ENCODE measurements at places on chromosomes 2 and 18. TPM values are rescaled to one million over a fixed set of nuclear protein-coding genes. Genes with fewer than 3 reads are reported as not detected.

GRCh38 chr18:74459889-74460288 lies 2.8 kb upstream of the DIPK1C start:
- H3K4me1 ChIP-seq = no peaks in the 10 kb centered on the region
- no peak for ATAC-seq
- H3K4me3 ChIP-seq = no peak overlapping the region
- no peaks in the 10 kb centered on the region for H3K36me3 ChIP-seq

- no peaks in the 10 kb centered on the region for H3K4me1 ChIP-seq
- no peak for ATAC-seq
- H3K4me3 ChIP-seq = no peak overlapping the region
Observed at GRCh38 chr2:234994438-234995321, 42.9 kb downstream of the SH3BP4 start.

Gene CD207
- not detected for total RNA-seq

Gene HJURP
- total RNA-seq = 147 TPM

DNA sequence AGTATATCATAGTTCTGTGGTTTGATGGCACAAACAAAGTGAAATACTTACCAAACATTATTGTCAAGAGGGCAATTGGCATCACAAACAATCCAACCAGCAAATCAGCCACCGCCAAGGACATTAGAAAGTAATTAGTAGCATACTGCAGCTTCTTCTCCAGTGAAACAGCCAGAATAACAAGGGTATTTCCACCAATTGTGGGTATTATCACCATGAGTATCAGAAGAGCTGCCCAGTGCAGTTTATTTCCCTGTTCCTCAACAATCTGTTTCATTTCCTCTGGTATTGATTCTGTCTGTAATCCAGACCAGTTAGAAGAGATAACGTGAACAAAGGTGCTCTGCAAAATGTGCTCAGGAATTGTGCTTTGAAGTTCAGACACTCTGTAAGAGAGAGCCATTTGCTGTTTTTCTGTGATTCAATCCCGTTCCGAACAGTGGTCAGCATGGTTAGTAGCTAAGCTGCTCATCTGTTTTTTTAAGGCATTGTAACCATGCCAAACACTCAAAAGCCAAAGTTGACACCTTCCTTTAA lies 1.4 kb downstream of the HTR2B start:
- H3K4me1 ChIP-seq = peaks cover 14% of the 10 kb centered on the region
- peak overlapping the region; percentile 6 for H3K27ac ChIP-seq
- ATAC-seq = no peak
- H3K27me3 ChIP-seq = no peaks in the 10 kb centered on the region
- H3K4me3 ChIP-seq = no peak overlapping the region
- peaks cover 19% of the 10 kb centered on the region for H3K36me3 ChIP-seq

GRCh38 chr18:25661831-25662230 lies 309.9 kb upstream of the ZNF521 start:
- no peak overlapping the region for H3K27ac ChIP-seq
- H3K27me3 ChIP-seq = no peaks in the 10 kb centered on the region
- no peak for ATAC-seq
- H3K4me3 ChIP-seq = no peak overlapping the region
- no peaks in the 10 kb centered on the region for H3K4me1 ChIP-seq

- peaks cover 5% of the 10 kb centered on the region for H3K4me1 ChIP-seq
- H3K36me3 ChIP-seq = peaks cover 44% of the 10 kb centered on the region
- ATAC-seq = no peak
- H3K27me3 ChIP-seq = no peaks in the 10 kb centered on the region
- H3K4me3 ChIP-seq = peak overlapping the region; percentile 98
- H3K27ac ChIP-seq = peak overlapping the region; percentile 93
Observed at GRCh38 chr2:134917360-134917865, 1.2 kb upstream of the CCNT2 start.

GRCh38 chr2:3282056-3282998 lies 95.3 kb downstream of the EIPR1 start:
- peaks cover 9% of the 10 kb centered on the region for H3K4me1 ChIP-seq
- ATAC-seq = no peak
- H3K27me3 ChIP-seq = no peaks in the 10 kb centered on the region

GRCh38 chr2:230863031-230863430 lies 1.7 kb upstream of the ITM2C start:
- H3K27me3 ChIP-seq = peaks cover 7% of the 10 kb centered on the region
- no peak overlapping the region for H3K27ac ChIP-seq
- H3K4me3 ChIP-seq = peak overlapping the region; percentile 73
- H3K36me3 ChIP-seq = no peaks in the 10 kb centered on the region
- ATAC-seq = no peak

- H3K27me3 ChIP-seq = no peaks in the 10 kb centered on the region
- H3K4me3 ChIP-seq = no peak overlapping the region
- H3K36me3 ChIP-seq = no peaks in the 10 kb centered on the region
- no peaks in the 10 kb centered on the region for H3K4me1 ChIP-seq
- no peak for ATAC-seq
Observed at GRCh38 chr2:30355306-30355705, 91.7 kb upstream of the LCLAT1 start.

GRCh38 chr2:158539176-158540005 lies 82.6 kb downstream of the PKP4 start:
- no peak overlapping the region for H3K4me3 ChIP-seq
- peaks cover 20% of the 10 kb centered on the region for H3K36me3 ChIP-seq
- H3K27me3 ChIP-seq = no peaks in the 10 kb centered on the region
- ATAC-seq = no peak
- peaks cover 8% of the 10 kb centered on the region for H3K4me1 ChIP-seq
- no peak overlapping the region for H3K27ac ChIP-seq

DNA sequence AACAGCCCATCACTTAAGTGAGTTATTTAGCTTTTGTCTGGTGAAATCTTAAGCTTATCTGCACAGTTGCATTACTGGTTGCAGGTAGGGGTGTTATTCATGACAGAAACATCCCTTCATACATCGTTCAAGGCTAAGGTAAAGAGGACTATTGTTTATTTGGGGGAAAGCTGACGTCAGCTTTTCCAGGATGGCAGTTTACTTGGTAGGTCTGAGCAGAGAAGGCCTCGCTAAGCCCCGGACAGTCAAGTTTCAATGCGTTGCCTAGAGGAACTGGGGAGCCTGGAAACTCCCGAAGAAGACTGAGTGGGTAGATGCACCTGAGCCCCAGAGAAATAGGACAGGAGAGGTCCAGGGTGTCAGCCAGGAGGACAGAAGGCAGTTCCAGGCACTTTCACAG lies 2.2 kb downstream of the RNU4ATAC start:
- H3K4me3 ChIP-seq = peak overlapping the region; percentile 27
- peaks cover 35% of the 10 kb centered on the region for H3K36me3 ChIP-seq
- no peaks in the 10 kb centered on the region for H3K27me3 ChIP-seq
- H3K27ac ChIP-seq = peak overlapping the region; percentile 62
- peaks cover 32% of the 10 kb centered on the region for H3K4me1 ChIP-seq

DNA sequence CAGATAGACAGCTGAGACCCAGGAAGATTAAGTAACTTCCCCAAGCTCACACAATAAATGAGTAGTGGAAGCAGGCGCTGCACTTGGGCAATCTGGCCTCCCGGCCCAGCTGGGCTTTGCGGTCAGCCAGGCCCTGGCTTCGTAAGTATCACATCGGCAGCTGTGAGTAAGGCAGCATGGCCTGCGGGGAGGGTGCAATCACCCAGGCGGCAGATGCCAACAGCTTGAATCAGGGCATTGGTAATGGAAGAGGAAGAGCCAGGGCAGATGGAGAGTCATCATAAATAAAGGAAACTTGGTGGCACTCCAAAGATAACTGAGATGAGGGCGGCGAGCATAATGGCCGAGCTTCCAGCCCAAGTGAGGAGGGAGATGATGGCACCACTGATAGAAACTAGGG lies 217.9 kb upstream of the PID1 start:
- H3K4me3 ChIP-seq = no peak overlapping the region
- no peaks in the 10 kb centered on the region for H3K4me1 ChIP-seq
- H3K27me3 ChIP-seq = peaks cover 12% of the 10 kb centered on the region
- no peak for ATAC-seq

GRCh38 chr18:44764863-44765262 lies 84.2 kb downstream of the SETBP1 start:
- H3K36me3 ChIP-seq = no peaks in the 10 kb centered on the region
- peaks cover 7% of the 10 kb centered on the region for H3K4me1 ChIP-seq
- no peak for ATAC-seq
- no peak overlapping the region for H3K4me3 ChIP-seq

DNA sequence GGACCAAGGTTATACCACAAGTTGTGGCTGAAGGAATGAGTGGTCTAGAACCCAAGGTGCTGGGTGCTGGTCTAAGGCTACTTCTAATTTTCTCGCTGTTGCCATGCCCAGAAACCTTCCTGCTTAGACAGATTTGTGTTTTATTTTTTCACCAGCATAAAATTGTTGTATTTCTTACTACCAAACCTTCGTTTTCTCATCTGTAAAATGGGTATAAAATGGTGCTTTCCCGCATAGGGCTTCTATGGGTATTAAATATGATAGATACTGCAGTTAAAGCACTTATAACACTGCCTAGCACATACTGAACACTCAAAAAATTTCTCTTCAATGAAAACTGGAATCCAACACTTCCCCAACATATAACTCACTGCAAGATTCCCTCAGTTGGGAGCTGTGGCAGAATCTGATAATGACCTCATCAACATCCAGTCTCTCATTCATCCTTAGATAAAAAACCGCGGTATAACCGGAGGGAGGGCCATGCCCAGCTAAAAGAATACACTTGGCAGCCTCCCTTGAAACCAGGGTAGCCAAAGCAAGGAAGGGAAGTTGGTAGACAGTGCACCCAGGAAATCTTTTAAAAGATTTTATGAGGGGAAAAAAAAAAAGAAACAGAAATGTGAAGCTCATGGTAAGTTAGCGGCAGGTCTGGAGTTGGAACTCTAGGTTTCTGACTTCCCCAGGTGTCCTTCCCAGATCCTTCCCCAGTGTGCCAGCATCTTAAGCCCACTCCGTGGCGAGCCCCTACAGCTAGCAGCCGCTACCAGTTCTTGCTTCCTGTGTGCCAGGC lies 1.2 kb downstream of the NEMP2 start:
- H3K27ac ChIP-seq = peak overlapping the region; percentile 98
- no peak for ATAC-seq
- H3K27me3 ChIP-seq = no peaks in the 10 kb centered on the region
- H3K4me1 ChIP-seq = peaks cover 41% of the 10 kb centered on the region
- peaks cover 15% of the 10 kb centered on the region for H3K36me3 ChIP-seq
- peak overlapping the region; percentile 98 for H3K4me3 ChIP-seq

DNA sequence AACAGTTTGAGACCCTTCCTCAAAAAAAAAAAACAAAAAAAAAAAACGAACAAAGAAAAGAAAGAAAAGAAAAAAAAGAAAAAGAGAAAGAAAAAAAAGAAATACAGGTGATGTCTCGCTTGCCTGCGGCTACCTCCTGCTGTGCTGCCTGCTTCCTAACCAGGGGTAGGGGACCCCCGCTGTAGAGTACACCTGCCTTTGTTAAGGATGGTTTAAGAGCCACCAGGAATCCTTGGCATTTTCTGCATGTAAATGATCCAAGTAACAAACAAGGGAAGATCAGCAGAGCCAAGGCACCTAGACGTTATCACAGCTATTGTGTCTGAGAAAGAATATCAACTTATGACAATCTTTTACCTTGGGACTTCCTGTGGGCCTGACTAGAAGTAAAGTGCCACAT lies 856.8 kb upstream of the GCFC2 start:
- H3K4me3 ChIP-seq = no peak overlapping the region
- H3K27ac ChIP-seq = no peak overlapping the region
- H3K27me3 ChIP-seq = no peaks in the 10 kb centered on the region
- no peaks in the 10 kb centered on the region for H3K4me1 ChIP-seq
- no peaks in the 10 kb centered on the region for H3K36me3 ChIP-seq

DNA sequence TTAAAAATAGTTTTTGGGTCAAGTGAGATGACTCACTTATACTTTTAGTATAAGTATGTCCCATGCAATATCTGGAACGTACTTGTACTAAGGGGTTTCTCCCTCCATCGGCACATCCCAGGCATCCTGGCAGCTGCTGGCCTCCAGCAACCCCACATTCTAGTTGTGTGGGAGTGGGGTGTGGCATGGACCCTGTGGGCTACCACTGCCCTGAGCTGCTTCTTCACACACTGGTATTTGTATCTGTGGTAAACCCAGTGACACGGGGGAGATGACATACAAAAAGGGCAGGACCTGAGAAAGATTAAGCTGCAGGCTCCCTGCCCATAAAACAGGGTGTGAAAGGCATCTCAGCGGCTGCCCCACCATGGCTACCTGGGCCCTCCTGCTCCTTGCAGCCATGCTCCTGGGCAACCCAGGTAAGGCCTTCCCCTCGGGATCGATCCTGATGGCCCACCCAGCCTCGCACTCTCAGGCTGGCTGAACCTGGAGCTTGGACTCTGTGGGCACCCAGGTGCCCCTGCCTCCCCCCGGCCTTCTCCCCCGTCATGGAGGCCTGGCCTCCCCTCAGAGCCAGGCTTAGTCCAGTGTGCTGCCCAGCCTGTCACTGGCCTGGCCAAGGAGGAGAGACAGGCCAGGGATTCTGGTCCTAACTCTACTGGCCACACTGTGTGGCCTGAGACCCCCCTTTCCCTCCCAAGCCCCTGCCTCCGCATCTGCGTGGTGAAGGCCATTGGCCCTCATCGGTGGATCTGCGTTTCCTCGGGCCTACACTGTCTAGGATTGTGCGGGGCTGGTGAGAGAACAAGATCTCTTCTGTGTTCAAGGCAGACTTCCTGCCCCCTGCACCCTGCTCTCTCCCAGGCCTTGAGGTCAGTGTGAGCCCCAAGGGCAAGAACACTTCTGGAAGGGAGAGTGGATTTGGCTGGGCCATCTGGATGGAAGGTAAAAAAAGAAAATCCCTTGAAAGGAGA lies at the start of gene GNLY:
Gene GNLY, plus strand, starts transcription at position 307 of the 974 bp plus-strand sequence. Its CDS starts 61 bp downstream, at position 368.
- no peak within 1 kb of the TSS for H3K4me3 ChIP-seq
- peak; percentile 56 for ATAC-seq
- H3K4me1 ChIP-seq = peaks cover 5% of the 10 kb centered on the region
- no peaks in the 10 kb centered on the region for H3K36me3 ChIP-seq
- peaks cover 4% of the 10 kb centered on the region for H3K27me3 ChIP-seq
- peak within 1 kb of the TSS; percentile 52 for H3K27ac ChIP-seq

DNA sequence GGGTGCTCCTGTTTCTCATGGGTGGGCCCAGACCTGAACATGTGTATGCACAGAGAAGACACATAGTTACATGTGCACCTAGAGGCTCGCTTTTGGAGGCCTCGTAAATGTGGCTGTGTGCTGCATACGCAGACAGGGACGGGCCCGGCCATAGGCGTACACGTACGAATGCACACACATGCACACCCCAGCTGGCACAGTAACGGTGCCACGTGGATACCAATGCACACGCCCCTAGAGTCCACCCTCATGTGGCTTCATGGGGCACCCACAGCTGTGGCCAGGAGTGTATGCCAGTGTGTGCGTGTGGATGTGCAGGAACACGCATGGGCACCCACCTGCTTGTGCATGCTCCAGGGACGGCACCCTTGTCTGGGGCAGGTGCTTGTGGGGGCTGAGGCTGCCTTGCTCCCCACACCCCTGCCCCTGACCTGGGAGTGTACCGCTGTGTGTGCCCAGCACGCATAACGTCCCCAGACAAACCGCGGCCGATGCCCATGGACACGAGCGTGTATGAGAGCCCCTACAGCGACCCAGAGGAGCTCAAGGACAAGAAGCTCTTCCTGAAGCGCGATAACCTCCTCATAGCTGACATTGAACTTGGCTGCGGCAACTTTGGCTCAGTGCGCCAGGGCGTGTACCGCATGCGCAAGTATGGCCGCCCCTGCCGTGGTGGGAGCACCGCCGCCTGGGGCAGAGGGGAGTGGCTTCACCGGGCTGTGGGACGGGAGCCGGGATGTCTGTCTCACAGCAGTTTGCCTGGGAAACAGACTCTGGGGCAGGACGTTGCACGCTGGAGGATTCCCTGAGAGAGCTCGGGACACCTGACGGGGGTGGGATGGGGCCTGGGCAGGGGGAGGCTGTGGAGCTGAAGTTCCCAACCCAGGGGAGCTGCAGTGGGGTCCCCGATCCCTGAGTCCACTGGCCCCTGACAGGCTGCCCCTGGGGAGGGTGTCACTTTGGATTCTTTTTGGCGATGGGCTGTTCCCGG lies 21.0 kb downstream of the ZAP70 start:
- H3K4me1 ChIP-seq = peaks cover 11% of the 10 kb centered on the region
- no peak for ATAC-seq
- H3K27me3 ChIP-seq = no peaks in the 10 kb centered on the region
- H3K4me3 ChIP-seq = no peak overlapping the region
